ENCODE measurements at places on chromosomes 4 and X.

DNA sequence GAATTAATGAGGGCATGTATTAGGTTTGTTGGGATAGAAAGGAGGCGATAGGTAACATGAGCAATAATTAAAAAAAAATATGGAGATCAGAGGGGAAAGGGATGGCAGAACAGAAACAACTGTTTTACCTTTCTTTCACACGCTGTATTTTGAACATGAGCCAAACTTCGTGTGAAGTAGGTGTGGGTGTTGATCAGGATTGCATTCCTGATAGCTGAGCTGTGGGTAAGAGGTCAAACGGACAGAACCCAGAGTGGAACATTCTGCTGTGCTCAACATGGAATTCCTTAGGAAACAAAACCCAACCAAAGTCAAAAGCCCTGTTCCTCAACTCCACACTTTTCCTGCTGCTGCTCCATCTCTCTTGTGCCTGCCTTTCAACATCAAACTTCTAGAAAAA, 162.5 kb upstream of the CASK start:
- H3K4me1 ChIP-seq: peaks cover 5% of the 10 kb centered on the region
- no peaks in the 10 kb centered on the region for H3K36me3 ChIP-seq
- no peak overlapping the region for H3K4me3 ChIP-seq

DNA sequence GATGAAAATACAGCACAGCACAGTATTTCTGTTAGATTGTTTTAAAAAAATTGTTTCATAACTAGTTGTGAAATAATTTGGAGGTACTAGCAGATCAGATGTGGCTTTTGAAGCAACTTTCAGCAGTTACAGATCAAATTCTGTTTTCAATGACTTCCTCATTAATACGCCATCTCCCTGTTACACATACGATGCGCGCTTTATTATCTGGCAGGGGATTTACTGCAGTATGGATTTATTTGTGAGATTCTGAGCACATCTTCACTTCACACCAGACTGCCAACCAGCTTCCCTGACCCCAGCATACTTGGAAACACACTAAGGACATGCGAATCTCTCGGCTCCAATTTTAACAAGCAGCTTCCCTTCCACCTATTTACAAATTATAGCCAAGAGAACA, 235.5 kb upstream of the DIAPH2 start:
- no peak overlapping the region for H3K4me3 ChIP-seq
- H3K27me3 ChIP-seq: no peaks in the 10 kb centered on the region
- H3K4me1 ChIP-seq: no peaks in the 10 kb centered on the region
- no peak for DNase-seq
- H3K27ac ChIP-seq: no peak overlapping the region

DNA sequence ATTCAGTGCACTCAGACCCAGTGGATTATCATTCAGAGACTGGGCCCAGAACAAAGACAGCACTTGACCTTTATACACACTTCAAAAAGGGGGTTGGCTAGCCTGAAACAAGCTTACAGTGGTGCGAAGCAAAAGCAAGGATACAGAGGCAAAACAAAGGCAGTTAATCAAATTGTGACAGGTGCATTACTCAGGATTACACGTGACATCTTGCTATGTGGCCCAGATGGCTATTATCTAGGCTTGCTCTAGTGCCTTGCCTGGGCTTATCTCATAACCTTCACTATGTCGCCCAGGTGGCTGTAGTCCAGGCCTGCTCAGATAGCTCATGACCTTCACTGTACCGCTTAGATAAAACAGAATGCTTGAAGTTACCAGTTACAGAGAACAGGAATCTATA, 1092.1 kb upstream of the PRKX start:
- H3K27me3 ChIP-seq: no peaks in the 10 kb centered on the region
- no peak overlapping the region for H3K4me3 ChIP-seq
- H3K36me3 ChIP-seq: no peaks in the 10 kb centered on the region
- H3K27ac ChIP-seq: peak overlapping the region; percentile 95

GRCh38 chr4:7842384-7843279, 97.0 kb downstream of the AFAP1 start:
- H3K4me3 ChIP-seq: no peak overlapping the region
- no peaks in the 10 kb centered on the region for H3K36me3 ChIP-seq
- no peak overlapping the region for H3K27ac ChIP-seq
- no peak for DNase-seq
- no peaks in the 10 kb centered on the region for H3K4me1 ChIP-seq

DNA sequence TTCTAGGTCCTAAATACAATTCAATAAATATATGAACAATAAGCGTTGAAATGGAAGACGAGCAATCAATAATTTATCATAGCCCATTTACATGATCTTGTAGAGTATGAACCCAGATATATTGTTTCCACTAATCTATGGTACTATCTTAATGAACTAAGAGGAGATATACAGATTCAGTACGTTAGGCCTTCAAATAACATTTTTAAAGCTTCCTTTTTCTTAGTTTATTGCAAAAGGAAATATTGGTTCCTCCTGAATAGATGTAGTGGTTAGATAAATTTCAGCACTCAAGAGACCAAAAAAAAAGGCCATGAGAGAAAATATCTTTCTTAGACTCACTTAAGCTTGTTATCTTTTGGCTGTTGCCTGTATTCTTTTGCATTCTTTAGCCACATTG, 147.5 kb upstream of the PITX2 start:
- H3K4me1 ChIP-seq: no peaks in the 10 kb centered on the region
- no peaks in the 10 kb centered on the region for H3K36me3 ChIP-seq
- no peak overlapping the region for H3K4me3 ChIP-seq
- H3K27me3 ChIP-seq: no peaks in the 10 kb centered on the region
- no peak overlapping the region for H3K27ac ChIP-seq

DNA sequence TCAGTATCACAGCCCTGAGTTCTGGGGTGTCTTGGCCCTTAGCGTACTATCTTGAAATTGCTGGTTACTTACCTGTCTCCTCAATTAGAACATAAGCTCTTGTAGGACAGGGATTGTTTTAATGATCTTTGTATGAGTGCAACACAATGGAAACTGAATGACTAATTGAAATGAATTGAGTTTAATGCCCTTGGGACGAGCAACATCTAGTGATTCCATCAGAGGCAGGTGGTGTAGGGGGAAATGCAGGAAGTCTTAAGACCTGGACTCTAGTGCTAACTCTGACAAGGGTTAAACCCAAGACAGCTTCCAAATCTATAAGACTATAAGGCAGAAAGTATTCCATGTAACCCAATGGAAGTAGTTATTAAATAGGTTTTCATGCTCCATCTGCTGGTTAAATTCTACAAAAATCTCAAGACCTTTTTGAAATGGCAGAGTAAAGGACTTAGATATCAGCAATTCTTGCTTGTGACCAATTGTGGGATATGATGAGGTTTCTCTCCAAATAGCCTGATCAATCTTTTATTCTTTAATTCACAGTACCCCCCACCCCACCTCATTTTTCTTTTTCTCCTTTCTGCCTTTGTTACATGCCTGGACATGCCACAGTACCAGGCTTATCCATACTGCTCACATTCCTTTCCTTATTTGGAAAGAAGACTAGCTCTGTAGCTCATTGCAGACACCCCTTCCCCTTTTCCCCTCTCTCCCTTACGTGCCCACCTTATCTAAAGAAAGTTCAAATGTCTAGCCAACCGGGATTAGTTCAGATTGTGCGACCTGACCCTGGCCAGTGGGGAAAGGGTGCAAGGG, 340.8 kb downstream of the PAPSS1 start:
- peak; percentile 35 for DNase-seq
- no peak overlapping the region for H3K4me3 ChIP-seq
- H3K27me3 ChIP-seq: no peaks in the 10 kb centered on the region

DNA sequence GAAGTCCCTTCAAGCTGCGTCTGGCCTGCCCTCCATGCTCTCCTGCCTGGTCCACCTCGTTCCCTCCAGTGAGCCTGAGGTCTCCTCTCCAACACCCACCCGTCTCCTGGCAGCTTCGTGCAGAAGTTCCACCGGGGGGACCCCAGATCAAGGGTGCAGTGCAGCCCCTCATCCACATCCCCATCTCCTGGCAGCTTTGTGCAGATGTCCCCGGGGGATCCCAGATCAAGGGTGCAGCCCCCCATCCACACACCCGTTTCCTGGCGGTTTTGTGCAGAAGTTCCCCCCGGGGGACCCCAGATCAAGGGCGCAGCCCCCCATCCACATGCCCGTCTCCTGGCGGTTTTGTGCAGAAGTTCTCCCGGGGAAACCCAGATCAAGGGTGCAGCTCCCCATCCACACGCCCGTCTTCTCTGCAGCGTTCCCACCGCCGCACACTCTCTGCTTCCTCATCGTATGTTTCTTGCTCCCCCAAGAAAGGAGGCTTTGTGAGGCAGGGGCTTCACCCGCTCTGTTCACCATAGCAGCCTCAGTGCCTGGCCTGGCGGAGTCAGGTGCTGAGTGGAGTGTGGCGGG, 35.7 kb downstream of the PIGG start:
- H3K27ac ChIP-seq: no peak overlapping the region
- no peak for DNase-seq
- H3K36me3 ChIP-seq: peaks cover 19% of the 10 kb centered on the region
- H3K4me3 ChIP-seq: no peak overlapping the region

- H3K4me1 ChIP-seq: no peaks in the 10 kb centered on the region
- DNase-seq: no peak
- H3K27me3 ChIP-seq: no peaks in the 10 kb centered on the region
- H3K4me3 ChIP-seq: no peak overlapping the region
- H3K36me3 ChIP-seq: no peaks in the 10 kb centered on the region
These were observed 59.2 kb upstream of the SLC39A8 start for GRCh38 chr4:102404431-102404969.

GRCh38 chrX:45623266-45623665, 422.6 kb upstream of the DIPK2B start:
- no peak overlapping the region for H3K4me3 ChIP-seq
- no peaks in the 10 kb centered on the region for H3K27me3 ChIP-seq
- no peak overlapping the region for H3K27ac ChIP-seq
- peaks cover 2% of the 10 kb centered on the region for H3K4me1 ChIP-seq

GRCh38 chr4:31362756-31363155, 642.6 kb downstream of the PCDH7 start:
- H3K27ac ChIP-seq: no peak overlapping the region
- H3K4me3 ChIP-seq: no peak overlapping the region
- no peaks in the 10 kb centered on the region for H3K36me3 ChIP-seq
- no peaks in the 10 kb centered on the region for H3K27me3 ChIP-seq
- no peaks in the 10 kb centered on the region for H3K4me1 ChIP-seq
- peak; percentile 55 for DNase-seq

- no peaks in the 10 kb centered on the region for H3K4me1 ChIP-seq
- no peak overlapping the region for H3K27ac ChIP-seq
- H3K4me3 ChIP-seq: no peak overlapping the region
These were observed 12.4 kb downstream of the BOD1L1 start for GRCh38 chr4:13615161-13615560.

DNA sequence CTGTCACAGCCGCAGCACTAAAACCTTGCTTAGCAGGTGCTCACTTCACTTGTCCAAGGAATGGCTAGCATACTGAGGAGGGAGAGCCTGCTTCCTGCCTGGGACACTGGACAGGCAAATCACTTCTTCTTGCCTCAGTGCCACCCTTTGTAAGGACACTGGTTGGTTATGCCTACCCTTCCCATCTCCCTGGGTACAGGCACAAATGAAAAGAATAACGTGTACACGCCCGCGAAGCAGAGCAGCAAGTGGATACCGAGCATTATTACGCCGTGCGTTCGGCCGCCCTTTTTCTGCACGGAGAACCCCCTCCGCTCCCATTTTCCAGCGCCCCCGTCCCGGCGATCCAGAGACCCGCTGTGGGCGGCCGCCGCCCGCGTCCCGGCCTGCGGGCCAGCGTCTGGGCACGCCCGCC, 338 bp upstream of the KLHL2 start:
- H3K27me3 ChIP-seq: no peaks in the 10 kb centered on the region
- peak overlapping the region; percentile 77 for H3K27ac ChIP-seq
- peak; percentile 18 for DNase-seq
- H3K4me1 ChIP-seq: peaks cover 11% of the 10 kb centered on the region
- H3K36me3 ChIP-seq: no peaks in the 10 kb centered on the region

- no peaks in the 10 kb centered on the region for H3K36me3 ChIP-seq
- no peak for DNase-seq
- H3K4me1 ChIP-seq: no peaks in the 10 kb centered on the region
- no peaks in the 10 kb centered on the region for H3K27me3 ChIP-seq
- no peak overlapping the region for H3K27ac ChIP-seq
- no peak overlapping the region for H3K4me3 ChIP-seq
These were observed 104.6 kb upstream of the NWD2 start for GRCh38 chr4:37139987-37140386.

DNA sequence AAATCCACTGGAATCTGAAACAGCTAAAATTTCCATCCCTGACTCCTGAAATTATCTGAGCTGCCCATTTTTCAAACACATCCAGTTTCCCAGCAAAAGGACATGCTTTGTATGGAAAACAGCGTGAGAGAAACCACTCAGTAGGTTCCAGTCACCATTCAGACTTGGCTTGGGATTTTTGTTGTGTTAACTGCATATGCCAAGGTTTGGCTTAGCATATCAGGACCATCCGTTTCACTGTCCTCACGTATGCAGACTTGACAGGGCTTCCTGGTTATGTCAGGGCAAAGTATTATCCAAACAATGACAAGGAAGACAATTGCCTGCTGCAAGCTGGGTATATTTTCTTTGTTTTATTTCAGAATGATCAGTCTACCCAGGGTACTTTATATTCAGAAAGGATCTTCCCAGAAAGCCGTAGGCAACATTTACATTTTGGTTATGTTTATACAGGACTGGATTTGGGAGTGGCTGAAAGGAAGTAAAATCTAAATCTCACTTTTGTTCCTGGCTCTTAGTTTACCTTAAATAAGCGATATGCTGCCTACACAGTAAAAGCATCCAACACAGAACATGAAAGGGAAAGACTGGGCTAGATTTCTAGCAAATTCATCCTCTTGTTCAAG, 41.3 kb upstream of the CCKAR start:
- H3K27me3 ChIP-seq: no peaks in the 10 kb centered on the region
- no peak overlapping the region for H3K4me3 ChIP-seq
- H3K4me1 ChIP-seq: no peaks in the 10 kb centered on the region

DNA sequence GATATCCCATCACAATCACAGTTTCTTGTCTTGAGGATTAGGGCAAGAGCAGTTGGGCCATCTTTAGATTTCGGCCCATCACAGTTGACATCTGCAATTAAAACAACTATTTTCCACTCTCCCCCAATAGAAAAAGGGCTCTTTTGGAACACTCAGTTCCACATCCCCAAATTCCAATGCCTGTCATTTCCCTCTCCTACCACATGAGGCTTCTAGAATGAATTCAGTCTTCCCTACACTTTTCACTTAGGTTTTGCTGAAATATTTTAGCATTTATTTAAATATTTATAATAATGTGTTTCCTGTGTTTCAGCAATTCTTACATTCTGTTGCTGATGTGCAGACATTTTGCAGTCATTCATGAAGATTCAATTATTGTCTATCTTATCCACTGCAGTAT, 118.4 kb downstream of the COX18 start:
- DNase-seq: no peak
- no peaks in the 10 kb centered on the region for H3K27me3 ChIP-seq
- H3K4me1 ChIP-seq: no peaks in the 10 kb centered on the region
- H3K36me3 ChIP-seq: no peaks in the 10 kb centered on the region
